ENCODE measurements at places on chromosomes 2 and 18.

DNA sequence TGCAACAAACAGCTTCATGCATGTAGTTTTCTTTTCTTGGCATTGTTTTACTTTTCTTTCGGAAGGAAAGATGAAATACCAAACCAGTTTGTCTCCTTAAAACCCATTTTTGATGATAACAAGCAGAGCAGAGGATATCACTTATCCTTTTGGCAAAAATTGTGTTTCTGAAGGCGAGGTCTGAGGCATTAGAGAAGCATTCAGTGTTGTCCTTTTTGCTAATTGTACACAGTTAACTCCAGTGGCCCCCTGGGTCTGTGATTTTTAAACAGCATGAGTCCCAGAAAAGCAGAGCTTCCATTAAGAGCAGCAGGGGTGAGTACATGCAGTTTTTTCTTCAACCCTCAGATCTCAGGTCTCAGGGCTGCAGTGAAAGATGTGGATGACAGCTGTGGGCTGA lies 41.3 kb downstream of the TTC39C start:
- no peak for DNase-seq

- DNase-seq, result peak; percentile 58
Measured at GRCh38 chr2:45119855-45120254, 110.6 kb upstream of the SIX2 start.

DNA sequence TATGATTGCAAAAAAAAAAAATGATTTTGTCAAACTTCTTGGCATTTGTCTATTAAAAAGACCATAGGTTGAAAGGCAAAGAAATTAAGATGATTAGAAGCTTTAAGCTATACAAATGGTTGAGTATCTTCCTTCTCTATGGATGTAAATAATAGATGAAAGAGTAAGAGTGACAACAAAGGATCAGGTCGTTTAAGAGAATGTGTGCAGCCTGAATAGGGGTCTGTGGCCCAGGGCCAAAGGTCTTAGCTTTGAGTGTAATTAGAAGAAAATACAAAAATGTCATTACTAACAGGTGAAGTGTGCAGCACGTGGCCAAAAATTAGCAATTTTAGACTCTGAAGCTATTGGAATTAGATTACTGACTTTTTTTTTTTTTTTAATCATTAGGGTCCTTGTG lies 122.4 kb downstream of the GREB1L start:
- DNase-seq, result no peak

DNA sequence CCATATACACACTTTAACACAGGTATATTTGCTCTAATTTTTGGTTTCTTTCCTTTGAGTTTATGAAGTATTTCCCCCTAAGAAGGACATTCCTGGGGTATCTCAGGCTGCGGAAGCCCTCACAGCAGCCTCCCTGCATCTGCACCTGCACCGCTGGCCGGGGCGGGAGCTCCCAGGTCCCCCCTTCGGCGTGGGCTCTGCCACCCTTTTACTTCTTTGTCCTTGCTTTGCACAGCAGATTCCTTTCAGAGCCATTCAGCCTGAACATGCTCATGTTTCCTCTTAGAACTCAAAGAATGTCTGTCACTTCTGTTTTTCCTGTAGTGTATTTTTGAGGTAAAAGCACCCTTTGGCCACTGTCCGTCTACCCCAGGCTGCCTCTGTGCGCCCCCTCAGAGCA lies 146.5 kb downstream of the SNTG2 start:
- DNase-seq, result no peak

DNA sequence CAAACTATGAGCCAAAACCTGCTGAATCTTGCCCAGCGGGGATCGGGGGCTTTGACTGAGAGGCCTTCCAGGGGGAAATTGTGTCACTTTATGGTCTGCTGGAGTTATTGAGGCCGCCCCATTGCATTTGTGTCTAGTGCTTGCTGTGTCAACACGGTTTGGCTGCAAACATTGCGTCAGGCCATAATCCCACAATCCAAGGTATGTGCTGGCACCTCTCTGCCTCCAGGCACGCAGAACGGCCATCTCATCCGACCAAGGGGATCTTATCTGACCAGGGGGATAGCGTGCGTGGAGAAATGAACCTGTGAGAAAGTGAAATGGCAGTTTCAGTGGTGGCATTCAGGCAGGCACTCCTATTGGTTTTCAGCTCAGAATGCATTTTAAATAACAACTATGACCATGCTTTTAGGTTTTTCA lies 18.1 kb upstream of the LYPD6B start:
- no peak for DNase-seq

DNA sequence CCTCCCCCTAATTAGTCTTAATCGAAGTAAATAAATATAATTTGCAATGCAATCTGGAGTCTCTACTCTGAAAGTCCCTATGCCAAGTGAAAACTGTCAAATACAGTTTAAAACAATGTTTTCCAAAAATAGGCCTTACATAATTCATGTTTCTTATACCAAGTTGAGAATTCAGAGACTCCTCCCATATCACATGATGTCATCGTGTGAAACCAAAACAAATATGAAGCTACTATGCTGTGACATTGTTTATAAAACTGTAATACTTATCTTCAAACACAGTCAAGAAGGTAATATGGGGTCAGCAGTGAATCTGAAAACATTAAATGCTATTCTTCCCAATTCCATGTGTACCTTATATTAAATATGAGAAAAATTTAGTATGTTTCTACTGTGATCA lies 940.2 kb upstream of the FANCL start:
- no peak for DNase-seq

DNA sequence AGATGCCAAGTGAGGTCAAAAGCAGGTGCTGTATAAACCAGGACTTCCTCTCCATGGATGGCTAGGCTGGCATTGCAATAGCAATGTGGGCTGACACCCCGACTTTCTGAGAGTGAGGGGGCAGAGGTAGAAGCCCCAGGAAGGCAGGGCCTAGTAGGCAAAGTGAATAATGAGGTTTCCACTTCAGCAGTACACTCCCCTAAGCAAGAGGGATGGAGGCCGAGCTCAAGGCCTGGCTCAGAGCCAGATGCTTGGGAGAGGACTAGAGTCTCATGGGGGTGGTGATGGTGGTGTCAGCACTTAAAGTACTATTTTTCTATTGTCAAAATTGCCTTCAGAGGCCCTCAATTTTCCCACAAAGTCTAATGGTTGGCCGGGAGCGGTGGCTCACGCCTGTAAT lies 41.6 kb upstream of the HK2 start:
- no peak for DNase-seq

GRCh38 chr2:204533629-204534370 lies 11.5 kb upstream of the PARD3B start:
- no peak for DNase-seq

DNA sequence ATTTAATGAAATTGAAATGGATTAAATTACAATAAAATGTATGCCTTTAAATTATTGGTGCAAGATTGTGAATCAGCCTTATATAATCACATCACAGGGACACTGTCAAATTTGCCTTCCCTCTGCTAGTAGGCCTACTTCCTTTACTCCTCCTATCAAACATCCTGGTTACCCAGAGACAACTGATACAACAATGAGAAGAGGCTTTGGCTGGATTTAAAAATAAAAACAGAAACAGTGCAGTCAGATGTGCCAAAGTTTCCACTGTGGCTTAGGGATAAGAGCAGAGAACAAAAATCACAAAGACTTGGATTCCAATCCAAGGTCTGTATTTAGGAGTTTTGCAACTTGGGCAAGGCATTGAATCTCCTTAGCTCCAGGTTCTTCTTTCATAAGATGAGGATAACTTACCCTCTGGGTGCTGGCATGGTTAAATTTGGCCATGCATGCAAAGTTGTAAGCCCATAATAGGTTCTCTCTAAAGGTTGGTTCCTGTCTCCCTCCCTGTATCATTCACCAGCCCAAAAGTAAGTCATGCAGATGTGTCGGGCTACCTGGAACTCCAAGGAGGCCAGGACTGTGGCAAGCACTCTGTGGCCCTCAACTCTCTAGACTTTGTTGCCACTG lies 99.3 kb upstream of the LRATD1 start:
- DNase-seq, result no peak

GRCh38 chr2:161355983-161356382 lies 47.8 kb downstream of the PSMD14 start:
- no peak for DNase-seq

DNA sequence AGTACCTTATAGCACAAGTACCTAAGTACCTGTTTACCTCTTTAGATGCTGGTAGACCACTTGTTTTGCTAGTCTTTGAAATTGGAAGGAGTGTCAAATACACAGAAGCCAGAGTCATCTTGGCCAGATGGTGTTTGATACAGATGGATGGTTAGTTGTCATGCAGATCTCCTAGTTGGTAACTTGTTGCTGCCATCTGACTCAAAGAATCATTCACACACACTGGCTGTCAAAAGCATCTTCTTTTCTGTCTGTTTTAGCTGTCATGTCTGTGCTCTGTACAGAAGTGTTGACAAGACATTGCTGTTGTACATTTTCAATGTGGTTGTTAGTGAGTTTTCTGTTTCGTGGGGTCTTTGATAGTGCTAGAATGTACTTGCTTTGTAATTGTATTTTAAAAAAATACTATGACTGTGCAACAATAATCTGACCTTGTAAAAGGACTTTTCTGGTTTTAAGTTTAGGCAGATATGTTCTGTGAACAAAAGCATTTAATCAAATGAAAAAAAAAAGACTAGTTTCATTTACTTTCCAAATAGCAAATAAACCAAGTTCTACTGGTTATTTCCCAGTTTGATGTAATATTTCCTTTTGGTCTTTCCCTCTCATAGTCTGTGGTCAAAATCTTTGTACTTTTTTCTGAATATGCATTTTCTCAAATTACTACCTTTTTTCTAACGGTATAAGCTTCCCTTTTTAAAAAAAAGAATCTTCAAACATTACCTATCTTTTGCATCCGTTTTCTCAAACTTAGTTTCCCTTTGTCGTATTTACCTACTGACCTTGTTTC lies 39.9 kb downstream of the TANK start:
- DNase-seq, result no peak

DNA sequence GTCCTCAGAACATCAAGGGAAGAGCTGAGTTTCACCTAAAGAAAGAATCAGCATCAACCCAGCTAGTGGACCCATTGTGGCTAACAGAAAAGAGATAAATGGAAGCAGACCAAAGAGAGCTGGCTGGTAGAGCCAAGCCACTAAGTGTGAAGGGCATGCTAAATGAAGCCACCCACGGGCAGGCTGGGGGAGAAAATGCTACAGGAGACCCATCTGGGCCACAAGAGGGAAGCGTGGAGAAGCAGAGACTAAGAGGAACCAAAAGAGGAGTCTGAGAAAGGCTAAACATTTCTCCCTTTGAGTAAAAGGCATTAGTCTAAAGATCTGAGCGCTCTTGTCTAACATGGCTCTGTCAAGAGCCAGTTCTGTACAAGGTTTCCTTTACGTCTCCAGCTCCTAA lies 15.8 kb downstream of the CWC22 start:
- no peak for DNase-seq

DNA sequence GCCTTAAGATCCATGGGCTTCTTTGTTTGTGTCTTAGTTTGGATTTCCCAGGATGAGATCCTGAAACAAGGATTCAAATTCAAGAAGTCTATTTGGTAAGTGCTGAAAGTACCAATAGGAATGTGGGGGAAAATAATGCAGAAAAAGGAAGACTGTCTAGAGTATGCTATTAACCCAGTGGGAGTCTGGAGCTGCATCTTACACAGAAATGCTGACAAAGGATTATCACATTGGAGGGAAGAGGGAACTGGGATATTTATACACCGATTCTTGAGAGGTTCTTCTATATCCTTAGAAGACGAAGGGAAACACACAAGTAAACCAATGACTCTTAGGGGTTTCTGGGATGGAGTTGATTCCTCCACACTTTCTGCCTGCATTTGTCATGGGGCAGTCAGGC lies 294.8 kb upstream of the FIGN start:
- no peak for DNase-seq

- DNase-seq, result no peak
Measured at GRCh38 chr18:27695503-27695902, 481.4 kb downstream of the CDH2 start.

DNA sequence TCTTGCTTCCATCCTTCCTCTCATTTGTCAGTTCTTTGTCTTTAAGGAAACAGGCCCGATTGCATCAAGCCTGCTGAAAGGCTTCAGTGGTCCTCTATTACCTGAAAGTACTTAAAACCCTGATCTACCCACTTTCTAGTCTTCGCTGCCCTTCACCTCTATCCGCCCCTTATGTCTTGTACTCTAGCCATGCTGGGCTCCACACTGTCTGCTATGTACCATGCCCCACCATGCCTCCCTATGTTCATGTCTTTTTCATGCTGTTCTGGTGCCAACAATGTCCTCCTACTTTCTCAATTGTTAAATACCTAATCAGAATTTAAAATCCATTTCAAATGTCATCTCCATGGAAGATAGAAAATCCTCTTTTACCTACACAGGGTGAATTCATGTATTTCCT lies 28.2 kb downstream of the CRYGD start:
- no peak for DNase-seq

DNA sequence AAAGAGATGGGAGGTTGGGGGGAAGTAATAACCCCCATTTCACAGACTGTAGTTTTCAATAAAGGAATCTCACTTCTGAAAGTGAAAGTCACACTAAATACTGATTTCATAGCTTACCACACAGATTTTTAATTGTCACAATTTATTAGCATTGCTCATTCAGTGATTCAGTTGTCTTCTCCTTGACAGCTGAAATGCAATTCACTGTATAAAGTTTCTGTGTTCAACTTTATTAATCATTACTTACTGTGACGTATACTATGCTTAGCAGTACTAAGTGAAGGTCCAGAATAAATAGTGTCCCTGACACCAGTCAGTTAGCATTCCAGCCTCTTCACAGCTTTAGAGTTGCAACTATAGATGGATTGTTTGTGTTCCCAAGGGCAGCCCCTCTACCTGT lies 324.1 kb upstream of the CRIM1 start:
- no peak for DNase-seq

- DNase-seq, result no peak
Measured at GRCh38 chr2:139544186-139544851, 764.1 kb upstream of the NXPH2 start.

DNA sequence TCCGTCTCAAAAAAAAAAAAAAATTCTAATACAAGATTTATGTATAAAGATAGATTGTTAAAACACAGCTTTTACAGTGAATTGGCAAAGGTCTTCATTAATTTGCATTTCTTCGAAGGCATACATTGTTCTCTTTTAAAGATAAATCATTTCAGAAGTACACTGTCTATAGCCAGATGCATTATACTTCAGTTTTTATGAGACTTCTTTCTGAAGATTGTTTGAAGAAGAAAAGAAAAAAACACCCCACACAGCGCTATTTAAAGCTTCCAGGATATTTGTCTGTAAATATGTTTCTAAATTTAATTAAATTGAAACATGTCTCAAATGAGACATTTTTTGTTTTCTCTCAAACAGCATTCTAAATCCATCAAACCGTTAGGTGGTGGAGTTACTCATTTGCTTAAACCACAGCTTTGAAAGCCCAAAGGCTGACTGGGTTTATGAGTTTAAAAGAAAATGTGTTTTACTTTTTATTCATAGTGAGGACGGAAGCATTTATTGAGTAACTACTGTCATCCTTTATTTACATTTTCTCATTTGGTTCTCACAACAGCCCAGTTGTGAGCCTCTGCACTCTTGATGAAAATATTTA lies 42.4 kb upstream of the C1GALT1C1L start:
- DNase-seq, result no peak

GRCh38 chr18:29226213-29226612 lies 1049.3 kb upstream of the CDH2 start:
- no peak for DNase-seq

GRCh38 chr2:172447811-172448493 lies 20.6 kb downstream of the ITGA6 start:
- no peak for DNase-seq

- DNase-seq, result no peak
Measured at GRCh38 chr2:29417630-29418029, 302.4 kb downstream of the CLIP4 start.
